HFFc6 (cell line): ENCODE measurements at places on chromosomes 6 and 20. TPM values are rescaled to one million over a fixed set of nuclear protein-coding genes. Genes with fewer than 3 reads are reported as not detected.

- DNase-seq: no peak
These were observed 179.3 kb downstream of the TBXT start for GRCh38 chr6:165988302-165988756.

DNA sequence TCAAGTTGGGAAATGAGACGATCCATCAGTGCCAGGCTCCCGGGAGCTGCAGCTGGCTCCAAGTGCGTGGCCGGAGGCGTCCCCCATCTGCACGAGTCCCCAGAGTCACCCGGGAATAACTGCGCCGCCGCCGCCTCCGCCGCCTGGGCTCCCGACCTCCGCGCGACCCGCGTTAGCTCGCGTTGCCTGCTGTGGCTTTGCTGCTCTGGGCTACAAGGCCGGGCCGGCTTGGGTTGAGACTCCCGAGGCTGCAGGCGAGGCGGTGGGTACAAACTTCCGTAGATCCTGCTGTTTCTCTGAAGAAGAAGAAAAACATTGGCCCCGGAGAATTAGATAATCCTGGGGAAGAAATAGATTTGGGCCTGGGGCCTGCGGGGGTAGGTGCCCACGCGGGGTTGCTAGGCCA is 7.4 kb upstream of the LAMP5 start:
- DNase-seq: no peak

DNA sequence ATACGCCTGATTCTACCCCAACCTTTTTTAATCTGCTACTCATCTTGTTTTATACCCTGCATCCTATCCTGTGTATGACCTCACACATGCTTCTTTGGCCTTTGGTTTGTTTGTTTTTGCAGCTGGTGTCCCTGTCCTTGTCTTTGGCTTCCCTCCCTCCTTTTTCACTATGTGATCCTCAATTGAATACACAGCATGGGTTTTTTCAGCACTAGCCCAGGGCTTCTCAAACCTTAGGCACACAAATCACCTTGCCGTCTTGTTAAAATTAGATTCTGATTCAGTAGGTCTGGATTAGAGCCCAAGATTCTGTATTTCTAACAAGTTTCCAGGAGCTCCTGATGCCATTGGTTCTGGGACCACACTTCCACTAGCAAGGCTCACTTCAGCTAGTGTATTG is 321.5 kb upstream of the MAN1A1 start:
- no peak for DNase-seq

DNA sequence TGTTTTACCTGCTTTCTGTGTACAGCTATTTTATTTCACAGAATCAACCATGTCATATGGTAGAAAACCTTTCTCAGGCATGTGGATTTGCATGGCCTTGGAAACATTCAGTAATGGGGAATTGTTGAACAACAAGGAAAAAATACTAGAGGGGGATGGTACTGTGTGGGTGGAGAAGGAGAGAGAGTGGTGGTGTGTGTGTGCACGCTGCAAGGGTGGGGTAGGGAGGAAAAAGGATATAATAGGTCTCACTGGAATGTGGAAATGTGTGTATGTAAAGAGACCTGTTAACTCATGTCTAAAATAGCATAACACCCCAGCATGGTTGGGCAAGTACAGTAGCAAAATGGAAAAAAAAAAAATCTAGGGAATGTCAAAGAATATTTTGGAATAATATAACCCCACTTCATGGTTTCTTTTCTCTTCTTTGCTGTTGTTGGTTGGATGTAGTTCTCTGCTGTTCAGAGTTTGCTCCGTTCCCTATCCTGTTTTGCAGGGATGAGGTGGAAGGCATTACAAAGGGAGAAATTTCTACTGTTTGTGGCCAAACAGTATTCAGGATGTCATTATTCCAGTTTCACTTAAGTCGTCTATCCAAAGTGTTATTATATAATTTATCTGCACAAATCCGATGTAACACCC is 93.9 kb upstream of the CITED2 start:
- no peak for DNase-seq

DNA sequence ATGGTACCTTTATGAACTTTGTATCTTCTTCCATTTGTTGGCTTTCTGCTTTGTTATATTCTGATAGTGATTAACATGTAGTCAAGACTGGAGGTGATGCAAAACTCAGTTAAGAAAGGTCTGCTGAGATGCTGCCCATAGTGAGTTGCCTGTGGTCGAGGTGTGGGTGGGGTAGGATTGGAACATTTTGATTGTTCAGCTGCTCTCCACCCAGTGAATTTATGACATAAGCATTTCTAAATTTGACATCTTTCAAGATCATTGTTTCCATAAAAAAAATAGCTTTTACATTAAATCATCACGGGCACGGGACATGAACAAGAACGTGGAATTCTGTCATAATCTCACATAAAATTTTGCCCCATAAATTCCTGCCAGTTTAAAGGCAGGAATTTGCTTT is 146.6 kb upstream of the POU3F2 start:
- DNase-seq: no peak

GRCh38 chr20:62011403-62011790 is 54.3 kb downstream of the TAF4 start:
- no peak for DNase-seq

DNA sequence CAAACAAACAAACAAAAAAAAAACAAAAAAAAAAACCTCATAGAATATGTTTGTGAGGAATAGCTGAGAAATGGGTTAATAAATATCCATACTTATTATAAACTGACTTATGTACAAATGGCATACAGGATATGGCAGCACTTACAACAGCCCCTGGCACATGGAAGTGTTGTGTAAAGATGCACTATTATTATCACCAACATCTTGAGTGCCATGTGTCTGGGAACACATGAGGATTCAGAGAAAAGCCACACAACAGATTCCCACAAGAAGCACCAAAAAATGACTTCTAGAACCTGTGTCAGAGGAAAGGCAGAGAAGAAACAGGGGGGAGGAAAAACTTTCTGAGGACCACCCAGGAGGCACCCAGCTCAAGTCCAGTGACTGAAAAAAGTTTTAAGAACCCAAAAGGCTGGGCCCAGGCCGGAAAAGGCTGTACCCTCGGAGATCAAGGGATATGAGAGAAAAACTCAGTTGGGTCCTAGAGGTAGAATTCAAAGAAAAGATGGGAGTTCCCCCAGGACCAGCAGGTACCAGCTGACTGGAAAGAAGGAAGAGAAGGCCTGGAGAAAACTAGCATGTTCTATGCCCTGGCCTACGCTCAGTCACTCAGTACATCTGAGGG is 9.4 kb upstream of the TAF8 start:
- no peak for DNase-seq

RAE1 gene
- 24.8 and 25.8 TPM in 2 replicates for total RNA-seq
